ENCODE measurements at places on chromosomes 11 and 22.

- no peak for DNase-seq
Measured at GRCh38 chr11:48123254-48123875, 93.2 kb upstream of the OR4B1 start.

GRCh38 chr11:69376155-69377028 lies 82.4 kb downstream of the MYEOV start:
- DNase-seq: no peak

DNA sequence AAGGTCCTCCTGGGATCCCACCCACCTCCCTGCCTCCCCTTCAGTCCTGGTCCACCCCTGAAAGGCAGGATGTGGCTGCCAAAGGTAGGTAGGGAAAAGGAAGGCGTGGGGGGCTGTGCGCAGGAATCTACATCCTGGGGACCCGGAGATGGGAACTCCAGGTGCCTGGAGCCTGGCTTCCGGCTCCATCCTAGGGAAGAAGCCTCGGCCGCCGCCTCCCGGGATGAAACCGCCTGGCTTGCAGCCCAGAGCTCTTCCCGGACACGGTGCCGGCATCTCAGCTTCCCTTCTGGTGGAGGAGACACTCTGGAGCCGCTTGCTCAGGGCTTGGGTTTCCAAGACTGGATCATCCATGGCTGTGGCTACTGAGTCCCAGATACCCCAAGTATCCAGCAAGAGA lies 33.3 kb upstream of the PDGFB start:
- no peak for DNase-seq

- DNase-seq: no peak
Measured at GRCh38 chr11:111312076-111312475, 13.7 kb downstream of the POU2AF3 start.

- DNase-seq: no peak
Measured at GRCh38 chr11:120441592-120441991, 70.0 kb upstream of the GRIK4 start.

GRCh38 chr11:119622454-119623143 lies 106.4 kb downstream of the NECTIN1 start:
- no peak for DNase-seq

DNA sequence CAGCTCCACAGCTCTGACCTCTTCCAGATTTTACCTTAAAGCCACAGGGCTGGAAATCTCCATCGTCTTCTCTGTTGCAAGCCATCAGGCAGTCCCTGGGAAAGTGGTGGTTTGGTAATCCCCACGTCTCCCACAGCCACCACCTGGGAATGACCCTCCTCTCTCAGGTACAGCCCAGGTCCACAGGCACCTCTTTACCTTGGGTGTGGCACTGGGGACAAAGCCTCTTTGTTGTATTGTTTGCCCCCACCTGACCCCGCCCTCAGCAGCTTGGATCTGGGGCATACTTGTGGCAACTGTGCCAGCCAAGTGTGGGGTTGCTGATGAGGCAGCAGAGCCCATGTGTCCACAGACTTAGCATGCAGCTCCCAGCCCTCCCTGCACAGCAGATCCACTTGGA lies 77.6 kb downstream of the LRRC32 start:
- DNase-seq: no peak

DNA sequence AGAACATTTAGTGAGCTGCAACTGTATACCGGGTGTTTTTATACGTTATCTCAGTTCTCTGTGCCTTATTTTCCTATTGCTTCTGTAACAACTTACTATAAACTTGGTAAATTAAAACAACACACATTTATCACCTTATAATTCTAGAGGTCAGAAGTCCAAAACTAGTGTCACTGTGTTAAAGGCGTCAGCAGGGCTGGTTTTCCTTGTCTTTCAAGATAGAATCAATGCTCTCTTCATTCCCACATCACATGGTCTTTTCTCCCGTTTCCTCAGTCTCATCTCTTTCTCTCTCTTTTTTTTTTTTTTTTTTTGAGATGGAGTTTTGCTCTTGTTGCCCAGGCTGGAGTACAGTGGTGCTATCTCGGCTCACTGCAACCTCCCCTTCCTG lies 36.1 kb downstream of the MB start:
- no peak for DNase-seq

GRCh38 chr11:27120211-27120610 lies 79.6 kb downstream of the BBOX1 start:
- DNase-seq: no peak

DNA sequence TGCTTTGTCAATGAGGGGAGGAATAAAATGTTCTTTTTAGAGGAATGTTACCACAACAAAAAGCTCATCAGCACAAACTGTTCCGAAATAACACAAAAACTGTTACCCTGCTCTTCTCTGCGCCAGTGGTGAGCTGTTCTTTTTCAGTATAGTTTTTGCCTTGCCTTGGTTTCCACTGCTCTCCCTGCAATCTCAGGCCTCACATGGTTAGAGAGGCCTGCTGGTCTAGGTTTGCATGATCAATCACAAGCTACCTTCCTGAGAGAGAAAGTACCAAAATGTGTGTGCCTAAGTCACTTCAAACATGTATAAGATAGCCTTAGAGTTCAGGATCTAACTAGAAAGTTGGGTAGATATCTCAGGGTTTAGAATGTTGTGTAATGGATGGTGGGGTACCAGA lies 114.6 kb downstream of the STIM1 start:
- DNase-seq: no peak

GRCh38 chr11:16080688-16081381 lies 275.5 kb downstream of the SOX6 start:
- DNase-seq: no peak

DNA sequence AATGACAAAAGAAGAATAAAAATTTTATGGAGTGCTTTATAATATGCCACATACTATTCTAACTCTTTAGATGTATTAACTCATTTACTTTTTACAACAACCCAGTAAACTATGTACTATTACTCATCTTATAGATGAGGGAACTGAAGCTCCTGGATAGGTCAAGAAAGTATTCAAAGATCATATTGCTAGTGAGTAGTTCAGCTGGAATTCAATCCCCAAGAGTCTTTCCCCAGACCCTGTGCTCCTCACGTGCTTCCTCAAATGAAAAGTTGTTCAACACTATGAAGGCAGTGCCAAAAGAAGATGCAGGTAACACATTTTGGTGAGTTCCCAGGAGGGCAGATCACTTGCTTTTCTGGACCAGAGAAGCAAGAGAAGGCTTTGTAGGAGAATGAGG lies 46.8 kb downstream of the BTG4 start:
- no peak for DNase-seq

GRCh38 chr11:66462911-66463310 lies 3.8 kb upstream of the PELI3 start:
- no peak for DNase-seq

All from stimulated activated CD4-positive, alpha-beta T cell treated with anti-CD3 and anti-CD28 coated beads, Interleukin-2, amount 100 ng/mL, for 48 hours (primary cell).